ENCODE measurements at places on chromosomes 6 and 20.

DNA sequence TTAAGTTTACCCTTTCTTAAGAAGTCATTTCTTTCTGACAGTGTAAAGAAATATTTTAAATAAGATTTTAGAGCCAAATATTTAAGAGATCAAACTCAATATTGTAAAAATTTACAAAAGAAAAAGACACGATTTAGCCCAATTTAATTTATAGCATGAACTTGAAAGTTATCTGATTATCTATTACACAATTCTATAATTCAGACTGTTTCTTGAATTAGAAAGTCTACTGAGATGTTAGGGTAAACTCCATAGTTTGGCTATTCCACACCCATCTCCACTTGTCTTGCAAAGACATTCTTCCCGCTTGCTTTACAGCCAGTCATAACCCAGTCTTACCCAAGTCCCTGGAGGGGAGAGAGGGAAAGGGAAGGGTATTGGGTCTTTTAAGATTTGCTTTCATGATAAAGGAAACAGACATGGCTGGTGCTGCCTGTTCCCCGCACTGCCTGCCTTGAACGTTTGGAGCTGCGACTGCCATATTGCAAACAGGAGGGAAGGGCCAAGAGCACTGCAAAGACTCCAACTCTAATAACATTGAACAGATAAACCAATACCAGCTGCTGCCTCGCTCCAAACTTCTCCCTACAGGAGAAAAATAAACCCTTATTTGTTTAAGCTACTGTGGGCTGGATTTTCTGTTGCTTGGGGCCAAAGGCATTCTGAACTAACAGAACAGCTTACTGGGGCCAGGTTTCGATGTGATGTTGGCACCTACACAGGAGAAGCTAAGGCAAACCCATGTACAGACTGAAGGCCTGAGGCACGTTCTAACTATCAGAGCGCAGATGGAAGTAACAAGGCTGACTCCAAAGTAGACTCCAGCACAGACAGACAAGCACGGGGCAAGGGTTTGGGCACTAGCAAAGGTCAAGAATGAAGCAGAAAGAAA is 552.3 kb upstream of the JARID2 start:
- ATAC-seq: no peak

- no peak for ATAC-seq
These were observed 32.4 kb downstream of the THBS2 start for GRCh38 chr6:169221264-169221663.

DNA sequence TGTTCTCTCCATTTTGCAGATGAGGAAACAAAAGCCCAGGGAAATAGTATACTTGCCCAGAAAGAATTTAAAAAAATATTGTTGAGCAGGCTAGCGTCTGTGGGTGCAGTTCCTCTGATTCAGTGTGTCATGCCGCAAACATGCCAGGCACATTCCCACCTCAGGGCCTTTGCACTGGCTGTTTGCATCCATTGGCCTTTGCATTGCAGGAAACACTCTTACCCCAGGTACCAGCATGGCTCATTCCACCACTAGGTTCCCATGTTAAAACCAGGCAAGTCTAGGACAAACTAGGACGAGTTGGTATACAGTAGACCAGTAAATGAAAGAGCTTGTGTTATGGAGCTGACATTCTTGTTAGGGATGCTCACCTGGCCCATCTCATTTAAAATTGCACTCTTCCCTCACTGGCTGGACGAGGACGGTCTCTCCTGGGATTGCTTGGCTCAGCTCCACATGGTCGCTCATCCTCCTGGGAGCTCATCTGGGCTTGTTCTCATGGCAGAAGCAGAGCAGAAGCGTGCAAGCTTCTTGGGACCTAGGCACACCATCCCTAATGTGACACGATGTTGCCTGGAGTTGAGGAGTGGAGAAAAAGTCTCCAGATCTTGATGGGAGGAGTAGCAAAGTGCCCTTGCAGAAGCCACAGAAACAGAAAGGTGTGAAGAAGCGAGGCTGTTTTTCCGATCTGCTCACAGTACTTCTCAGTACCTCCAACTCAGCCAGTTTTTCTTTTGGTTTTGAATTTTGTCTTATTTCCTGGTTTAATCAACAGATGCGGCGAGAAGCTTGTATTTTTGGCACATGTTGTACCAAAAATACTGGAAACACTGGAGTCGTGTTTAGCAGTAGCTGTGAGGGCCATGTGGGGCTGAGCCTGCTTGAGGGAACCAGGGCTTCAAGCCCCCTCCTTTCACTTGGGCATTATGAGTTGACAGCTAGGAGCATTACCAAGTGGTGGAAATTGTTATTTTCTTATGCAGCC is 13.9 kb downstream of the ZNF831 start:
- peak; percentile 87 for ATAC-seq

- no peak for ATAC-seq
These were observed 43.7 kb downstream of the FRK start for GRCh38 chr6:116016846-116017545.

DNA sequence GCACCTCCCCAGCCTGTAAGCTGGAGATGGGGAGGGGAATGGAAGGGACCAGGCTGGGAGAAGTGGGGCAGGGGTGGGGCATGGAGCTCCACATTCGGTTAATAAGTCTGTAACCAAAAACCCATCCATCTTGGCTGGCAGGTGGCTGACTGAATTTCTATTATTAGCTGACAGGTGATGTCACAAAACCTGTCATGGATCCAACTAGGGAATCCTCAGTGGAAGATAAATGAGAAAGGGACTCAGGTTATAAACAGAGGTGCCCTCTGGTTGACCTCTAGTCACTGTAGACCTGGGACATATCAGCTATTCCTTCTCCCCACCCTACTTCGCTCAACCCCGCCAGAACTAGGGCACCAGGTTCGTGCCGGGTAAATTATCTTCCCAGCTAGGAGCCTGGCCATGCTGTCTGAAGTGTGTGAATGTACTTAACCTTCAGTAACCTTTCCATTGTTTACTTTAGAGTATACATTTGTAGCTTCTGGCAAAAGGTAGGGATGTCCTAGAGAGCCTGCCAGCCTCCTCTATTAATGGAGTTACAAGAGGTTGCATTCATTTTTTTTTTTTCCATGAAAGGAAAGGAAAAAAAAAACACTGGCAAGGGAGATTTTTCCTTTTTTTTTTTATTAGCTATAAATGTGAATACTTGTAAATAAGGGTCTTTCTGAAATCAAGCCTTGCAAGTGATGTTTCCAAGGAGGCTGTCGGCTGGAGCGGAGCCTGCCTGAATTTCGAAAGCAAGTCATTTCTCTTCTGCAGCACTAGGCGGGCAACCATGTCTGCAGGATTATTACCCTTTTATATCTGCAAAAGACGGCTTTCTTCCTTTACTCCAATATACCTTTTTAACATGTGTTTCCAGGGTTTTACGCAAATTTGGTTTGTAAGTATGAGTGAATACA is 135.9 kb downstream of the TMEM242 start:
- ATAC-seq: no peak
